CD4-positive, alpha-beta T cell (primary cell): ENCODE measurements at places on chromosomes 11 and 22.
A peak's percentile ranks its signal among the peaks of the same experiment; 100 is the strongest.

- peak; percentile 59 for DNase-seq
Measured at GRCh38 chr22:19889951-19890350, 35.3 kb upstream of the GNB1L start.

DNA sequence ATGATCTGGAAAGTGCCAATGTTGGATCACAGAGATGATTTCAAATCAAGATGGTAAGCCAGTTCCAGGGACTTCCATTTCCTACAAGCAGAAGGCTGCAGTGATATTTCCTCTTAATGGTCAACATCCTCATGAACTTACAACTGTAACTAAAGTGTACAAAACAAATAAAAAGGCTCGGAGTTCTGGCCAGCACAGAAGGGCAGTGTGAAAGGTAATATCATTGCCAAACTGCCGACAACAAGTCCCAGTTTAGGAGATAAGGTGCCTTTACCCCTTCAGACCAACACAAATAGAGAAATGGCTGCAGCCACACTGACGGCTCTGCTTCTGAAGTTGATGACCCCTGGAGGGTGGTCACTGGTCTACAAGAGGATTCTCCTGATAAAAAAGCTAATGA is 91.1 kb downstream of the ETS1 start:
- DNase-seq, result peak; percentile 4

GRCh38 chr11:33040862-33041453 is 1.6 kb downstream of the TCP11L1 start:
- DNase-seq, result no peak

- no peak for DNase-seq
Measured at GRCh38 chr11:94857337-94857736, 89.2 kb downstream of the AMOTL1 start.

DNA sequence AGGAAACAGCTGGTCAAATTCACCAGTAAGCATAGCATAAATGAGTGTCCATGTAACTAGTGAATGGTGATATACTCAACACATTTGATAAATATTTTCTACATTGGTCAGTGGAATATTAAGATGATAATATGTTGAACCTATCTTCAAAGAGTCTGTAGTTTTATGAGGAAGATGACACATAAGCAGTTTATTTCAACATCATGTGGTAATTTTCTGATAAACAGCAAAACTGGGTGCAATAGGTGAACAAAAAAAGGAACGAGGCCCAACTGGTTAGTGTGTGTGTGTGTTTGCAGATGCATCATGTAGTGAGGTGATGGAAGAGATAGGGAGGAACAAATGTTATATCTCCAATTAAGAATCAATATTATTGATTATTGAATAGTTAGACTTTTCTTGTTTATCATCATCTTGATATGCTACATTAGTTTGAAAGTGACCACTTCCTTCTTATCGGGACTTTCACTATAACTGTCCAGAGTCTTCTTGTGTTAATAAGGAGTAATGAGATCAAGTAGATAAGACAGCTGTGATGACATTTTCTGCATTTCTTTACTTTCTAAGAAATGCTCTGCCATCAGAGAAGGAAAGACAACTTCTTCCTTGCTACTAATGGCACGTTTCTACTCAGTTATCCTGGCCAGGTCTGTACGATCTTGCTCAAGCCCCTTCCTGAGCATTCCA is 270.7 kb downstream of the ETS1 start:
- DNase-seq, result no peak

DNA sequence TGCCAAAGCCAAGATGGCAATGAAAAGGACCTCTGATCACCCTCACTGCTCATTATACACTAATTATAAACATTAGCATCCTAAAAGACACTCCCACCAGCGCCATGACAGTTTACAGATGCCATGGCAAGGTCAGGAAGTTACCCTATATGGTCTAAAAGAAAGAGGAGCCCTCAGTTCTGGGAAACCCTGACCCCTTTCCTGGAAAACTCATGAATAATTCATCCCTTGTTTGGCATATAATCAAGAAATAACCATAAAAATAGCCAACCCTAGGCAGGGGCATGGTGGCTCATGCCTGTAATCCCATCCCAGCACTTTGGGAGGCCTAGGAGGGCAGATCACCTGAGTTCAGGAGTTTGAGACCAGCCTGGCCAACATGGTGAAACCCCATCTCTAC is 12.7 kb upstream of the CAPN5 start:
- DNase-seq, result no peak

DNA sequence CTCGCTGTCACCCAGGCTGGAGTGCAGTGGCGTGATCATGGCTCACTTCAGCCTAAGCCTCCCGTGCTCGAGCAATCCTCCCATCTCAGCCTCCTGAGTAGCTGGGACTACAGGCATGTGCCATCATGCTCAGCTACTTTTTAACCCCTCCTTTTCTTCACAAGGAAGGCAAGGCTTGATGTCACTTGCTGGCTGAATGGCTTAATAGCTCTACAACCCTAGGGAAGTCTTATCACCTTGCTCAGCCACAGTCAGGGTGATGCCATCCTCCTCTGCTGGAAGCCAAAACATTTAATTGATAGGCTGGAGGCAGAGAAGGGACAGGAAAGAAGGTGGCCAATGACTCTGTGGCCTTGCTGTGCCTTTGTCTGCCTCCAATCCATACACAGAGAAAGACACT is 131.9 kb downstream of the MED15 start:
- DNase-seq, result no peak

- DNase-seq, result no peak
Measured at GRCh38 chr11:118128310-118128709, 24.3 kb downstream of the SCN4B start.

GRCh38 chr11:11629368-11629767 is 7.6 kb upstream of the GALNT18 start:
- no peak for DNase-seq

DNA sequence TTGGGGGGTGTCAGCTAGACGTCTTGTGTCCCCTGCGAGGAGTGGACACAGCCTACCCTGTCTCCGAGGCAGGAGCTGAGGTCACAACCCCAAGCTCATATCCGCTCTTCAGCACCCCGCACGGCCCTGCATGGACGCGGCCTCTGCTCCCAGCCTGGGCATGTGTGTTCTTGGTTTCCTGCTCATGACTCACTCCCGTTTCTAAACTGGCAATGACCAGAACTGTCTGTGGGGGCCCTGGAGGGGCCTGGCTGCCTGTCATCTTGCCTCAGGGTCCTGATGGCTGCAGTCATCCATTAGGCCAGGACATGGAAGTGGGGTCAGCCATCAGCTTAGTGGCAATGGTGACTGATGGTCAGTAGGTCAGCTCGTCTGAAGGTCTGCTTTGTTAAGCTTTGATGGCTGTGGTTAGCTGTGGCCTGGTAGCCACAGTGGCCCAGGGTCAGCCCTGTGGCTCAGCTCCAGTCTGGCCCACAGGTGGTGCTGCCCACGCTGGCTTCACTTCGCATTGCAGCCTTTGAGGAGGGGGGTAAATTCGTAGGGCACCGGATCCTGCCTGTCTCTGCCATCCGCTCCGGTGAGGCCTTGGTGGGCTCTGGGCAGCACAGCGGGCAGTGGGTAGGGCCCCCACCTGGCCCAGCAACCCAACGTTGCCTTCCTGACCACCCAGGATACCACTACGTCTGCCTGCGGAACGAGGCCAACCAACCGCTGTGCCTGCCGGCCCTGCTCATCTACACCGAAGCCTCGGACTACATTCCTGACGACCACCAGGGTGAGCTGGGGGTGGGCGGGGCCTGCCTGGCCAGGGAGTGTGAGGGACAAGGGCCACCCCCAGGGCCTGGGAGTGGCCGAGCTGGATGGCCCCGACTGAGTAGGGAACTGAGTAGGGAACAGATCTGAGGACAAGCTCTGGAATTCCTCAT is 12.0 kb downstream of the PLCB3 start:
- DNase-seq, result no peak

- peak; percentile 12 for DNase-seq
Measured at GRCh38 chr11:77472991-77473800, 698 bp downstream of the PAK1 start.

DNA sequence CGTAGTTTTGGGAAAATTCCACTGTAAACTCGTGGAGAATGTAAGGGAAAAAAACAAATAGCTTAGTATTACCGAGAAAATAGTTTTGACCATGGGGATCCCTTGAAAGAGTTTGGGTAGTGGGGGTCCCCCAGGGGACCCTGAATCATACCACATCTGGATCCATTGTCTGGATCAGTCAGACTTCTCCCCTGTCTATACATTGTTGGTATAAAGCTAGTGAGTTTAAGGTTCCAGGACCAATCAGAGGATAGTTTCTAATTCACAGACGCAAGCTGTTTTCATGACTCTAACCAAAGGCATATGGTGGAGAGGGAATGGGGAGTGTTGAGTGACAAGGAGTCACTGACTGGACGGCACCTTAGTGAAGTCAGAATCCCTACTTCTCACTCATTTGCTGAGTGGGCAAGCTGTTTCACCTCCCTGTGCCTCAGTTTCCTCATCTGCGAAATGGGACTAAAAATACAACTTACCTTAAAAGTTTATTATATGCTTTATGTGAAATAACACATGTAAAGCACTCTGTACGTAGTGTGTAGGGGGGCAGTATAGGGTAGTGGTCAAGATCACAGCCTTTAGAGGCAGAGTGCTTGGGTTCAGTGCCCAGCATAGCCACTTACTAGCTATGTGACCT is 90.2 kb downstream of the TRAF6 start:
- no peak for DNase-seq

DNA sequence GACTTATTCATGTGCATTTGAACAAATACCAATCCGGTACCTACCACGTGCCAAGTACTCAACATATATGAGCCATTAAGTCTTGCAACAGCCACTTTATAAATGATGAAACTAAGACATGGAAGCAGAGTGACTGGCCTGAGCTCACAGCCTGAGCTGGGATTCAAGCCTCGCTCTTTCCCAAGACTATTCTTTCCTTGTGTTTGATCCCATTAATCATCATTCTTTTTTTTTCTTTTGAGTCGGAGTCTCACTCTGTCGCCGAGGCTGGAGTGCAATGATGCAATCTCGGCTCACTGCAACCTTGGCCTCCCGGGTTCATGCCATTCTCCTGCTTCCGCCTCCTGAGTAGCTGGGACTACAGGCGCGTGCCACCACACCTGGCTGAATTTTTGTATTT is 119.3 kb downstream of the ABTB2 start:
- DNase-seq, result no peak

DNA sequence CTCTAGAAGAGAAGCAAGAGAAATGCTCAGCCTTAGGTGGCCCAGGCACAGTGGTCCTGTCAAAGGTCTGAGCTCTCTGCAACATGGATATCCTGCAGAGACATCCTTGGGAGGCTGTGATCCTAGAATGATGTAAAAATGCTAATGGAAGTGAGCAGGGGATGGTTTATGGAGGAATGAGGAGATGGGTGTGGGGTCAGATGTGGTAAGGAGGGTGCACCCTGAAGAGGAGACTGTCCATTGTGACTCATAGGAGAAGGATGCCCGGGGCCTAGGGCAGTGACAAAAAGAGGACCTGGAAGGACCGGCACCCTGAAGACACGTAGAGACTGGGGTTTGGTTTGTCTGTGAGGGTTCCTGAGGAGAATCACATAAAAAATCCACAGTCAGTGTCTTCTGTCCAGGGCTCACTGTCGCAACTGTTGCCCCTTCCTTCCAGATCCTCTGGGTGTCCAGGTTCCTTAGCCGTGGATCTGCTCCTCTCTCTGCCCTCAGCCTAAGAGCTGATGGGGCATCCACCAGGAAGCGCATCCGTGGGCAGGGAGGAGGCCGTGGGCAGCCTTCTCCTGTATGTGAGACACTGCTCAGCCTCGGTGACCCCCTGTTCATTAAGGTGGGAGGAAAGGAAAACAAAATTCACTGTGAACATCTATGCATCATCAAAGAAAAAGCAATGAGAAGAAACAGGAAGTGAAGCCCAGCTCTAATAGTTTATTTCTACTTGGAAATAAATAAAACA is 110.7 kb downstream of the VPREB1 start:
- no peak for DNase-seq

DNA sequence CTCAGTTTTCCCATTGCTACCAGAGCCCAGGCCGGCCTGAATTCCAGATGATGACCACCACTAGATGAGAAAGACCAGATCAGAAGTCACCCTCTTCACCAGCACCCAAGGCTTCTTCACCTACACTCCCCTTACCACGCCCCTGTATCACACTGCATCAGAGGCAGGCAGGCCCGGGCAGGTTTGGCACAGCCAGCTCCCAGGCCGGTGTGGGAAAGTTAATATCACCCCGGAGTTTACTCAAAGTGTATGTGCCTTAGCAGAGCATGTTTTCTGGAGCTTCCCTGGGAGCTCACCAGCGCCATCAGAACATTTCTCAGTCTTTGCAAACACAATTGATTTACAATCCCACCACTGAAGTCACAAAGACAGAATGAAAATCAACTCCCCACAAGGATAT is 47.5 kb upstream of the POU2AF1 start:
- no peak for DNase-seq

GRCh38 chr11:17021511-17021910 is 7.3 kb upstream of the PLEKHA7 start:
- no peak for DNase-seq

- peak; percentile 77 for DNase-seq
Measured at GRCh38 chr11:118338637-118339061, 3.9 kb downstream of the CD3D start.

DNA sequence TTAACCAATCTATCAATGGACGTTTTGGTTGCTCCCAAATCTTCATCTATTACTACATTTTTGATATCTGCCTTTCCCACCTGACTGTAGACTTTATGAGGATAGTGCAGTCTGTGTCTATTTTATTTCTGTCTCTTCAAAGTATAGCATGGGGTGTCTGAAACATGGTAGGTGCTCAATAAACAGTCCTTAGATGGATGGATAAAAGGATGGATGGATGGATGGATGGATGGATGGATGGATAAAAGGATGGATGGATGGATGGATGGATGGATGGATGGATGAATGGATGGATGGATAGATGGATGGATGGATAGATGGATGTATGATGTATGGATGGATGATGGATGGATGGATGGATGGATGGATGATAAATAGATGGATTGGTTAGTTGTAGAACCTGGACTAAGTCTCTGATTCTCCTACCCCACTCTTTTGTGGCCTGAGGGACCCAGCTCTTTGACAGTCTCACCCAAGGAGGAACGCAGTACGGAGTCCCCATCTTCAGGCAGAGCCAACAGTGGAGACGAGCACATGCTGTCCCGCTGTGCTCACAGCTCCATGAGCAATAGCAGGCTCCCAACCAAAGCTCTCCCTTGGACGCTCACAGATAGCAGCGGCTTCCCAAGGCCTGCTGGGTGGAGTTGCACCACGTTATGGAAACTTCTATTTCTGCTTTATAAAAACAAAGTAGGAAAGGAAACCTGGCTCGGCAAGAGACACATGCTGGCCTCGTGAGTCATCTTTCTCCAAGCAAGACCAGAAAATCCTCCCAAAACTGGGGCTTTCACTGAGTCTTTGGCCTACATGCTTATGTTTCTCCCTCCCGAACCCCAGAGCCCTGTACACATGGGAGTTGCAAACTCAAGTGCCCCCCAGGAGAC is 448.0 kb downstream of the MIAT start:
- DNase-seq, result no peak

DNA sequence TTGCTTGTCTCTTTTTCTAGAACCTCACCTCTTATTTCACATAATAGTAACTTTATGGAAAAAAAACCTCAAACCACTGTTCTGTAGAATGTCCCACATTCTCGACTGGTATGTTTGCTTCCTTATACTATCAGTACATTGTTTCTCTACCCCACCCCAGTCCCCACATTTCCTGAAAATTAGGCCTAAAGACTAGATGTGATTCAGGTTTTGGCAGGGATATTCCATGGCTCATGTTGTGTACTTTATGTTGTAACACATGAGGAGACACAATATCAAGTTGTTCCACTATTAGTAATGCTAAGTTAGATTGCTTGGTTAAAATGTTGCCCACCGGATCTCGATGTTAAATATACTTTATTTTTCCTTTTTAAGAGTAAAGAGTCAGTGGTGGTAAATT is 34.7 kb downstream of the DDIAS start:
- DNase-seq, result no peak

- no peak for DNase-seq
Measured at GRCh38 chr11:70798296-70798695, 400.0 kb downstream of the CTTN start.

GRCh38 chr11:8649361-8649760 is 33.1 kb downstream of the TRIM66 start:
- DNase-seq, result no peak
